ENCODE measurements at places on chromosomes 6 and 20. TPM values are rescaled to one million over a fixed set of nuclear protein-coding genes. Genes with fewer than 3 reads are reported as not detected.
A peak's percentile ranks its signal among the peaks of the same experiment; 100 is the strongest.

GRCh38 chr6:167495506-167496401 is 170.9 kb downstream of the TTLL2 start:
- DNase-seq = no peak

- no peak for DNase-seq
Measured at GRCh38 chr6:43728586-43728985, 41.0 kb upstream of the MRPS18A start.

DNA sequence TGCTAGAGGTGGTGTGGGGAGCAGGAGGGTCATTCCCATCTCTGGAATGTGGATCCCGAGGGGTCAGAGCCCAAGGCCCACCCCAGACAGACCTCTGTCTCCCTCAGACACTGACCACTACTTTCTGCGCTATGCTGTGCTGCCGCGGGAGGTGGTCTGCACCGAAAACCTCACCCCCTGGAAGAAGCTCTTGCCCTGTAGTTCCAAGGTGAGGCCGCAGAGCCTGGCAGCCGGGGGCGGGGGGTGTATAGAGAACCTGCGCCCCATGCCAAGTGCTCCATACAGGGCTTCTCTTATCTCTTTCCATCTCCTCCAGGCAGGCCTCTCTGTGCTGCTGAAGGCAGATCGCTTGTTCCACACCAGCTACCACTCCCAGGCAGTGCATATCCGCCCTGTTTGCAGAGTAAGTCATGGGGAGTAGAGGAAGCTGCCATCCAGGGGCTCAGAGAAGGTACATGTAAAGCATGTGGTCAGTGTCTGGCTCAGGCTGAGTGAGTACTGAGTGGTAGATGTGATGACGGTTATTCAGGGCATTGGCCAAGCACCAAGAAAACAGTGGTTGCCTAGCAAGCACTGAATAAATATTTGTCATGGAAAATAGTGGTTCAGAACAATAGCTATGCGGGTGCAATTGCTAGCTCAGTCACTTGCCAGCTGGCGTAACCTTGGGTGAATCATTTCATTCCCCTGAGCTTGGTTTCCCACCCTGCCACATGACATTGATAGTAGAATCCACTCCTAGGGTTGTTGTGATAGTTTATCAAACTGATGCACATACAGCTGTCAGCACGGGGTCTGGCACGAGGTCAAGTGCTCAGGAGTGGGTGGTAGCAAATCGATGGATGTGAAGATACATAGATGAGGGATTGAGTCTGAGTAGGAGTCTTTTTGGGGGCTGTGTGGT is 3.5 kb downstream of the PIGT start:
- peak; percentile 90 for DNase-seq

DNA sequence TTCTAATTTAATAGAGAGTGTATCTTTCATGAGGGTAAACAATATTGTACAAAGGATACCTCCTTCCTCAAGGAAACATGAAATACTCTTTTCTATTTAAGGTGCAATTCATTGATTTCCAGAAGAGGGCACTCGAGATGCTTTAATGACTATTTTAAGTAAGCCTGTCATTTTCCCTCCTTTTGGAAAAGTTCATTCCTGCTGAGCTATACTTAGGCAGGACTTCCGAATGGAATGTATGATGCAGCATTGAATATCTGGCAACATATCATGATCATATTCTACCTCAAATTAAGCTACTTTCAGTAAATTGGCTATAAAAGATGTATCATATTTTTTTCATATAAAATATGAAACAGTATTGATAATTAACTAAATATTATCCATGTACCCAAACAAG is 5.0 kb downstream of the DST start:
- no peak for DNase-seq

- DNase-seq = peak; percentile 93
Measured at GRCh38 chr6:136289327-136289578, 393 bp downstream of the BCLAF1 start.

DNA sequence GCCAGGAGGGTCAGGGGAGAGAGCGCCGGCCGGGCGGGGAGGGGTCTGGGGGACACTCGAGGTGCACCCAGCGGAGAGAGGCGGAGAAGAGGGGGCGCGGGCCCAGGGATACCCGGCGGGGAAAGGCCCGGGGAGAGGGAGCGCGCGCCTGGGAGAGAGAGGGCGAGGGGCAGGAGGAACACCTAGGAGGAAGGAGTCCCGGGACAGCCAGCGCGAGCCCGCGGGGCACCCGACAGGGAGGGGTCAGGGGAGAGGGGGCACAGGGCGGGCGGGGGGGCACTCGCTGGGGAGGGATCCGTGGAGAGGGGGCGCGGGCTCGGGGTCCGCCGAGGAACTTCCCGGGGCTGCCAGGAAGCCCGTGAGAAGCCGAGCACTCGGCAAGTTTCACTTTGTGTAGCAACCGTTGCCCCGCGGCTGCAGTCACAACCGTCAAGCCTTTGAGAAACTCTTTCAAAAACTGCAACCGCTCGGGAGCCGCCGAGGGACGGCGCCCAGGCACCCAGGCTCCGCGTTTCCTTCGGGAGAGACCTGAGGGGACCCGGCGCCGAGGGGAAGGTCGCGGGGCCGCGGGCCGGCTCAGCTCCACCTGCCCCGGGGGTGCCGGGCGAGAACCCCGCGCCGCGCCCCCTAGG is 471 bp downstream of the EZR start:
- peak; percentile 83 for DNase-seq

- peak; percentile 82 for DNase-seq
Measured at GRCh38 chr20:47318586-47319516, 37.6 kb downstream of the ZMYND8 start.

DNA sequence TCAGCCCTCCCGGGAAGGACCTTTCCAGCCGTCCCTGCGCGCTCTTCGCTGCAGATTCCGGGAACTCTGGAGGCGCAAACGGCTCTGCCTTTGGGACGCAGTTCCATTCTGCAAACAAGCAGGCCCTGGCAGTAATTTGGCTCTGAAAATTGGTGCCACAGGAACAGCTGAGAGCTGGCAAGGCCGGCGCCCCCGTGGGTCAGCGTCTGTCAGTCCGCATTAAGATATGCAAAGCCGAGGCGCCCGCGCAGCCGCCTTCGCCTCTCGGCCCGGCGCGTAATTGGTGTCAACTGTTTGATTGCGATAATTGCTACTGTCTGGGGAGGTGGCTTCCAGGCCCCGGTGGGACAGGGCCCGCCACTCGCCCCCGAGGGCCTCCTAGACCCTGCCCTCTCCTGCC is 73.6 kb downstream of the NCR2 start:
- DNase-seq = no peak

- no peak for DNase-seq
Measured at GRCh38 chr20:11372876-11373790, 544.6 kb upstream of the BTBD3 start.

GRCh38 chr6:44782892-44783291 is 395.4 kb downstream of the CDC5L start:
- DNase-seq = no peak

GRCh38 chr6:41832263-41832662 is 44.8 kb downstream of the TOMM6 start:
- DNase-seq = no peak

- DNase-seq = no peak
Measured at GRCh38 chr6:21325201-21325856, 268.2 kb upstream of the SOX4 start.

DNA sequence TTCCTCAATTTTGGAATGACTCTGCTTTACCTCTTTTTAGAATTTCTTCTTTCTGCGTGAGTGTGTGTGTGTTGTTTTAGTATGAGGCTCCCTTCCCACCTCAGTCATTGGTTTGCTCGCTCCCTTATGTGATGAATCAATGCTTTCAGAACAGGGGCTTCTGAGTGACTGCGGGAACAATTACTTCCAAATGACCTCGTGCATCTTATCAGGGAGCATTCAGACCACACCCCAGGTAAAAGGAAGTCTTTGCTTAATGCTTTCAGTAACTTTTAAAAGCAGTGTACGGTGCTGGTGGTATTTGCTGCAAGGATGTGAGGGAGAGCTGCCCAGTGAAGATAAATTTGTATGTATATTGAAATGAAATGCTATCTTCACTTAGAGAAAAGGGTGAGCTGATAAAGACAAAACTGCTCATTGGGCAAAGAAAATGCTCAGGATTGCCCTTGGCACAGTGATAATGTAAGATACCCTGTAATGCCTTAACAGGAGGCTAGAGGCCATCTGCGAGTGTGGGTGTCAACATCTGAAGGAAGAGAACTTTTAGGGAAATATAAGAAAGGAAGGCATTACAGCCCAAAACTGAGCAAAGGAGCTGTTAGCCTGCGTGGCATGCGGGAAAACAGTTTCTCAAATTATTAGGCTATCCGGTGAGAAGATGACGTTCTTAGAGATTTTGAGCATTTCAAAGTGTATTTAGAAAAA is at the start of gene MLIP:
MLIP (plus strand) TSS at position 103 of the 705 bp plus-strand sequence; CDS start at position 140, 37 bp downstream.
- DNase-seq = no peak

DNA sequence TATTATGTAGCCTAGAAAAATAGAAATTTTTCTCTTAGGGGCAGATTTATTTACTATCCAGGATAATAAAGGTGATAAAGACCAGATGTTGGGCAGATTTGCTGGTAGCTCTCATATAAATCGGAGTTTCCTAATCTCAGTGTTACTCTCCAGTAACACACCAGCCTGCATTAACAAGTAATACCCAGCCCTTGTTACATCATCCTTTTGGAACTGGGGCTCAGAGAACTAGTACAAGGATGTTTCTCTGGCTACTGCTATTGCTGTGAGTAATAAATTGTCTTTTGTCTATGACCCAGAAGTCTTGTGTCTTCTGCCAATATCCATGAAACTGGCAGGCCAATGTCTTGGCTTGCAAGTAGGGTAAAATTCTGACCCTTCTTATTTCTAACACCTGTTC is 16.8 kb downstream of the TPD52L1 start:
- DNase-seq = no peak

- no peak for DNase-seq
Measured at GRCh38 chr6:112795316-112795715, 448.2 kb downstream of the RFPL4B start.

The SYNE1 gene
- 167 TPM for total RNA-seq

The GJA10 gene
- total RNA-seq = not detected

The ESR1 gene
- total RNA-seq = not detected

The TRIM15 gene
- total RNA-seq = 24.6 TPM

The COX7A2 gene
- total RNA-seq = 184 TPM

The HFE gene
- total RNA-seq = 4.5 TPM

The OLIG3 gene
- not detected for total RNA-seq

The PGC gene
- total RNA-seq = 32,926 TPM

The UNC5CL gene
- total RNA-seq = 13.2 TPM

The SLC22A1 gene
- total RNA-seq = 2.0 TPM
